ENCODE measurements at places on chromosomes 12 and 14. TPM values are rescaled to one million over a fixed set of nuclear protein-coding genes. Genes with fewer than 3 reads are reported as not detected.

The SLC25A47 gene
- total RNA-seq = not detected

The CD163 gene
- 86.6 TPM for total RNA-seq

The GPR132 gene
- 3.7 TPM for total RNA-seq

The FBXW8 gene
- 5.9 TPM for total RNA-seq

The SLC7A7 gene
- total RNA-seq = 7.6 TPM

The SPIC gene
- not detected for total RNA-seq

The MANSC4 gene
- not detected for total RNA-seq

The WNT1 gene
- total RNA-seq = not detected

The CFAP251 gene
- 5.9 TPM for total RNA-seq

The TM9SF1 gene
- 55.1 TPM for total RNA-seq

The SPX gene
- 2.4 TPM for total RNA-seq

DNA sequence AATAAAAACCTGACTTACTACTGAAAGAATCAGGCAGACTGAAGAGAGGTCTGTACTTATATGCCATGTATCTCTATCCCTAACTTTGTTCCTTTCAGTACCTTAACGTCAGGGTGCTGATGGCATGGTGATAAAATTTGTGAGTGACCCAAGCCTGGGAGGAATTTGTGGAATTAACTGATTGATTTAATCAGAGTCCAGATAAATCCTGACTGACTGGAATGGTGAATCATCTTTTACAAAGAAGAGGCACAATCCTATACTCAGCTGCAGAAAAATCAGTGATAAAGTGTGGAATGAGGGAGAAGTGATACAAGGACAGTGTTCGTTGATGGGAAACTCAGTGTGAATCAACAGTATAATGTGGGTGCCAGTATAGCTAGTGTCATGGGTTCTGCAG, 3.7 kb downstream of the TDG start:
- peaks cover 4% of the 10 kb centered on the region for H3K4me1 ChIP-seq
- H3K36me3 ChIP-seq = no peaks in the 10 kb centered on the region
- H3K4me3 ChIP-seq = no peak overlapping the region
- DNase-seq = no peak

- H3K27me3 ChIP-seq = no peaks in the 10 kb centered on the region
- no peaks in the 10 kb centered on the region for H3K36me3 ChIP-seq
- H3K4me3 ChIP-seq = no peak overlapping the region
- no peak for DNase-seq
- H3K4me1 ChIP-seq = no peaks in the 10 kb centered on the region
Measured at GRCh38 chr12:88063375-88063774, 34.2 kb upstream of the C12orf50 start.

DNA sequence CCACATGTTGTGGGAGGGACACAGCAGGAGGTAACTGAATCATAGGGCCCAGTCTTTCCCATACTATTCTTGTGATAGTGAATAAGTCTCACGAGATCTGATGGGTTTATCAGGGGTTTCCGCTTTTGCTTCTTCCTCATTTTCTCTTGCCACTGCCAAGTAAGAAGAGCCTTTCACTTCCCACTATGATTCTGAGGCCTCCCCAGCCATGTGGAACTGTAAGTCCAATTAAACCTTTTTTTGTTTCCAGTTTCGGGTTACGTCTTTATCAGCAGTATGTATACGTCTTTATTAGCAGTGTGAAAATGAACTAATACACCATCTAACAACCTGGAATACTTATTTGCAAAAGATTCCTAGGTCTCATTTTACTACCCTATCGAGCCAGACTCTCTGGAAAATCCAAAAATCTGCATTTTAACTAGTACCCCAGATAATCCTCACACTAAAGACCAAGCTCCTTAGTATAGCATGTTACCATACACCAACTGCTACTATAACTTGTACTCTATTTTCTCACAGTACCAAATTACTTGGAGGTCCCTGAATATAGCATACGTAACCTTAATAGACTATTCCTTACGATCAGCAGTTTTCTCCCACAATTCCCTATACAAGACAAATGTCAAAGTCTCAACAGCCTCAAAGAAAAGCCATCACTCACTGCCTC, 11.5 kb downstream of the GTF2A1 start:
- no peak overlapping the region for H3K27ac ChIP-seq
- no peak overlapping the region for H3K4me3 ChIP-seq
- no peaks in the 10 kb centered on the region for H3K36me3 ChIP-seq

DNA sequence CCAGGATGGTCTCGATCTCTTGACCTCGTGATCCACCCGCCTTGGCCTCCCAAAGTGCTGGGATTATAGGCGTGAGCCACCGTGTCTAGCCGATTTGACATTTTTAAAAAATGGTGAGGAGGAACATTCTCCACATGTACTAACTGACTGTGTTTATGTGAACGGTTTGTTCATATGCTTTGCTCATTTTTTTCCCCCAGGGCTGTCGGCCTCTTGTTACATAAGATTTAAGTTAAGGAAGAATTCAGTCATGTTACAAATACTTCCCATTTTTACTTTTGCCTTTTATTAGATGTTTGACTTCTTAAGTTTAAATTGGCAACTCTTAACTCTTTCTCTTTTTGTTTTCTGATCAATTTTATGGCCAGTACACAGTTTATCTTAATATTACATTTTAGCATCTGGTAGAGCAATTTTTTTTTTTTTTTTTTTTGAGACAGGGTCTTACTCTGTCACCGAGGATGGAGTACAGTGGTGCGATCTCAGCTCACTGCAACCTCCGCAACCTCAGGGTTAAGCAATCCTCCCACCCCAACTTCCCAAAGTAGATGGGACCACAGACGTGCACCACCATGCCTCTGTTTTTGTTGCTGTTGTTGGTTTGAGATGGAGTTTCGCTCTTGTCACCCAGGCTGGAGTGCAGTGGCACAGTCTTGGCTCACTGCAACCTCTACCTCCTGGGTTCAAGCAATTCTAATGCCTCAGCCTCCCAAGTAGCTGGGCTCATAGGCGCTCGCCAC, 9.6 kb downstream of the GNS start:
- no peaks in the 10 kb centered on the region for H3K4me1 ChIP-seq
- no peaks in the 10 kb centered on the region for H3K27me3 ChIP-seq
- DNase-seq = no peak
- no peak overlapping the region for H3K4me3 ChIP-seq
- H3K36me3 ChIP-seq = no peaks in the 10 kb centered on the region

- no peak overlapping the region for H3K27ac ChIP-seq
- H3K27me3 ChIP-seq = no peaks in the 10 kb centered on the region
- no peak overlapping the region for H3K4me3 ChIP-seq
- H3K4me1 ChIP-seq = no peaks in the 10 kb centered on the region
Measured at GRCh38 chr14:82070040-82070439, 536.4 kb upstream of the SEL1L start.

GRCh38 chr12:56928262-56928661, 5.9 kb downstream of the SDR9C7 start:
- H3K4me1 ChIP-seq = no peaks in the 10 kb centered on the region
- H3K36me3 ChIP-seq = no peaks in the 10 kb centered on the region
- no peaks in the 10 kb centered on the region for H3K27me3 ChIP-seq
- no peak overlapping the region for H3K27ac ChIP-seq
- no peak overlapping the region for H3K4me3 ChIP-seq
- no peak for DNase-seq

DNA sequence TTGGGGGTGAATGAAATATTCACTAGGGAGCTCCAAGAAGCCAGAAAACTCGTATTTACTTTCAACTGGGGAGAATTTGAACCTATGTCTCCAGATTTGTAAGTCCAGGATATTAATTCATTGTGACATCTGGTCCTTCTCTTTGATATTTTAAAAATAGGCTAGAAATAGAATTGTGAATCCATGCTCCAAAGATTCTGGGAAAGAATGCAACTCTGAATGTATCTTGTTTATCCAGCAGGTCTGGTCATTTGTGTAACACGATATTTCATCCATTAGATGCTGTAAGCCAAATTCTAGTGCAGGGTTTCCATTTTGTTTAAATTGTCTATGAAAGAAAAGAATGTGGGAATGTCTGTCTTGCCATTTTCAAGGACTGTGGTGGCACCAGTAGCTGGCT, 334.7 kb downstream of the BMP4 start:
- no peak overlapping the region for H3K27ac ChIP-seq
- H3K27me3 ChIP-seq = no peaks in the 10 kb centered on the region
- H3K4me1 ChIP-seq = no peaks in the 10 kb centered on the region
- no peak overlapping the region for H3K4me3 ChIP-seq
- no peaks in the 10 kb centered on the region for H3K36me3 ChIP-seq

GRCh38 chr12:85018098-85018497, 18.0 kb downstream of the TSPAN19 start:
- no peak overlapping the region for H3K4me3 ChIP-seq
- no peaks in the 10 kb centered on the region for H3K36me3 ChIP-seq
- no peak for DNase-seq
- H3K27me3 ChIP-seq = no peaks in the 10 kb centered on the region

GRCh38 chr12:69575346-69575745, 9.9 kb upstream of the CCT2 start:
- no peaks in the 10 kb centered on the region for H3K27me3 ChIP-seq
- H3K4me1 ChIP-seq = no peaks in the 10 kb centered on the region
- no peak overlapping the region for H3K4me3 ChIP-seq
- H3K27ac ChIP-seq = no peak overlapping the region
- no peak for DNase-seq

- H3K36me3 ChIP-seq = no peaks in the 10 kb centered on the region
- peaks cover 9% of the 10 kb centered on the region for H3K4me1 ChIP-seq
- H3K4me3 ChIP-seq = no peak overlapping the region
Measured at GRCh38 chr14:75267141-75267721, 11.4 kb upstream of the FOS start.

- H3K27me3 ChIP-seq = no peaks in the 10 kb centered on the region
- peaks cover 9% of the 10 kb centered on the region for H3K4me1 ChIP-seq
- H3K4me3 ChIP-seq = no peak overlapping the region
Measured at GRCh38 chr12:122989225-122989839, 8.9 kb downstream of the ARL6IP4 start.

DNA sequence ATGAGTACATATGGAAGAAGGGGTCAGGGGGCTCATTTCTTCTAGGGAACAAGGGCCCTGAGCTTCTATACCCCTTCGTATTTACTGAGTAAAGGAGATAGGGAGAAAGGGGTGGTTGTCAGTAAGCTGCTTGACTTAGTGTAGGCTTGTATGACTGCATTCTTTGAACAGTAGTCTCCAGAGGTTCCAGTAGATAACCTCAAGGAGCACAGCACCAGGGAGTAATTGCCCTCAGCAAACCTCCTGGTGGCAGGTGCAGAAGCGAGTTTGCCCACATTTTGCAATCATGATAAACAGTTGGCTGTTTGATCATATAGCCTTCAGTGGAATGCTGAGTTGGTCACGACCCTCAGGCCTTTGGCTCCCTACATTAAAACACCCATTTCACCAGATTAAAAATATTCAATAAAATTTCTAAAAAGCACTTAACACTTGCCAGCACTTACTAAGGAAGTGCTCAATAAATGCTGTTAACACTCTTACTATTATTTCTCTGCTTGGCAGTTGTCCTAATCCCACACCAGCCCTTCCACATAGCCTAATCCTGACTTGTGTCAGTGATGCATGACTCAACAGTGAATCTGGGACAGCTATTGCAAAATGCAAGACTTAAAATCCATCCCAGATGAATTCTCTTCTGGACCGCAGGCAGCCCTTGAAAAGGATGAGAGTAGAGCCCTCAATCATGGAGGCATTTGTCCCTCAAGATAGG, 3.7 kb upstream of the DHRS4L2 start:
- peak overlapping the region; percentile 67 for H3K27ac ChIP-seq
- DNase-seq = no peak
- no peaks in the 10 kb centered on the region for H3K4me1 ChIP-seq
- no peaks in the 10 kb centered on the region for H3K27me3 ChIP-seq
- H3K36me3 ChIP-seq = no peaks in the 10 kb centered on the region

DNA sequence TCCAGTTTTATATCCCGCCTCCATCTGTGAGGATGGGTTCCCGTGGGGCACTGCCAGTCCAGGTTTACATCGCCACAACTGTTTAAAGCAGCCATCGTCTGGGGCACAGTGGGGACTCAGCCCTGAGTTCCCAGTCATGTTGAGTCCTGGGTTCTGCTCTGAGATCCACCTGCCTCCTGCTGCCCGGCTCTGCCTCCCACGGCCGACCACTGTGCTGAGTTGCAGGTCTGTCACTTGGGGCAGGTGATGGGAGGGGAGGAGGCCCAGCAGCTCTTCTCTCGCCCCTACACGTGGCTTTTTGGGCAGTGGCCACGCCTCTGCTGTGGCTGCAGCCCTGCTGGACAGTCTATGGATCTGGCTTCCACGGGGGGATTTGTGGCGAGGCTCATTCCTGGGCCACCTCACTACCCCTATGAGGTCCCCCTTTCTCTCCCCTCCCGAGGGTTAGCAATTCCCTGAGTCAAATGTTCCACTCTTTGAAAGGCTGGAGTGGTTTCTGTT, 143.0 kb downstream of the ADGRD1 start:
- no peaks in the 10 kb centered on the region for H3K4me1 ChIP-seq
- no peak overlapping the region for H3K27ac ChIP-seq
- H3K36me3 ChIP-seq = no peaks in the 10 kb centered on the region
- H3K4me3 ChIP-seq = no peak overlapping the region
- no peak for DNase-seq

DNA sequence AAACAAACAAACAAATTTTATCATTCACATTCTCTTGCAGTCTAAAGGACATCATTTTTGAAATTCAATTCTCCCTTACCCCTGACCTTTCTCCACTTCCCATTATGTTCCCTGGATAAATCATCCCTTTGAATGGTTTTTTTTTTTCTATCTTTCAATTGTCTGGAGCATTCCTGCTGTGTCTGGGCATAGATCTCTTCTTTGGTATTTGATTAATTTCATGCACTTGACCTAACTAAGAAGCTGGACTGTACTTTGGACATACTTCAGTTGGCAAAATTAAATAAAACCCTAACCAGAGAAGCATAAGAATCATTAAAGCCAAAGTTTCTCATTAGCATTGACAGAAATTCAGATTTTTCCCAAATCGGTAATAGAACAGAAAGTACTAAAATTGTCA, 163.6 kb upstream of the BMP4 start:
- no peak overlapping the region for H3K27ac ChIP-seq
- no peaks in the 10 kb centered on the region for H3K36me3 ChIP-seq
- H3K4me1 ChIP-seq = no peaks in the 10 kb centered on the region
- no peak for DNase-seq

GRCh38 chr12:126780343-126780742, 1486.6 kb upstream of the TMEM132C start:
- no peaks in the 10 kb centered on the region for H3K4me1 ChIP-seq
- no peaks in the 10 kb centered on the region for H3K36me3 ChIP-seq
- no peak overlapping the region for H3K27ac ChIP-seq
- H3K4me3 ChIP-seq = no peak overlapping the region

DNA sequence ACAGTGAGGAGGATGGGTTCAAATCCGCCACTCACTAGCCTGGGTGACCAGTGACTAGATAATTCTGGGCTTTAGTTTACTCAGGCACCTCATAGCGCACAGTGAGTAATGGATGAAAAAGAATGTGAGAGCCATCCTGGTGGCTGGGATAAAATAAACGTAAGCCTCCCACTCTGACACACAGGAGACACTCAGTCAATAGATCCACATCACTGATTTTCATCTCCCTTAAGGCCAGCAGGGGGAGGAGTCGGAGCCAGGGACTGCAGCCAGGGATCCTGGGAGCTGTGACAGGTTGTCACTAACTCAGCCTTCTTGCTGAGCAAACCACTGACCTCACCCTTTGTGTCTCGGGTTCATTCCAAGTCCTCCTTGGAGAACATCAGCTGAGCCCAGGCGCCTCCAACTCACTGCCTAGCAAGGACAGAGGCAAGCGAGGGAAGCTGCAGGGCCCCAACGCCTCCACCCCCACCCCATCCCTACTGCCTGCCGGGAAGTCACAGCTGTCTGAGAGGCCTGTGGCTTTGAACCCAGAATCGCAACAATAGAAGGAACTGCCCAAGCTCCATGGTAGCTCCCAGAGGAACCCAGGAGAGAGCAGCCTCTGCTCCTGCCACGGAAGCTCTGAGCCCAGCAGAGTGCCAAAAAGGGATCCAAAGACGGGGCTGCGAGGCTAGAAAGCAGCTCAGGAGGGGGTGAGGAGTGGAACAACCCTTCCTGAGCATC, 30.7 kb downstream of the PXN start:
- peaks cover 36% of the 10 kb centered on the region for H3K4me1 ChIP-seq
- no peaks in the 10 kb centered on the region for H3K36me3 ChIP-seq
- H3K27me3 ChIP-seq = no peaks in the 10 kb centered on the region
- no peak overlapping the region for H3K4me3 ChIP-seq
- DNase-seq = peak; percentile 88

All from uterus (tissue), 4 donors.